ENCODE measurements at places on chromosomes 7 and 10. TPM values are rescaled to one million over a fixed set of nuclear protein-coding genes. Genes with fewer than 3 reads are reported as not detected.

Gene ITPRID1
- not detected for total RNA-seq

Gene SH2D4B
- not detected for total RNA-seq

Gene HECTD2
- total RNA-seq = 7.0 TPM

Gene ADARB2
- total RNA-seq = not detected

Gene FXYD4
- not detected for total RNA-seq

Gene ZNF25
- 7.0 TPM for total RNA-seq

Gene C10orf90
- total RNA-seq = 5.9 TPM

Gene SPDYE5
- not detected for total RNA-seq

Gene SUN3
- total RNA-seq = not detected

Gene MDH2
- 48.5 TPM for total RNA-seq

Gene FOXP2
- 11.8 TPM for total RNA-seq

Gene PON1
- not detected for total RNA-seq

Gene OR9A2
- total RNA-seq = not detected
